ENCODE measurements at places on chromosomes 4 and X.
A peak's percentile ranks its signal among the peaks of the same experiment; 100 is the strongest.

DNA sequence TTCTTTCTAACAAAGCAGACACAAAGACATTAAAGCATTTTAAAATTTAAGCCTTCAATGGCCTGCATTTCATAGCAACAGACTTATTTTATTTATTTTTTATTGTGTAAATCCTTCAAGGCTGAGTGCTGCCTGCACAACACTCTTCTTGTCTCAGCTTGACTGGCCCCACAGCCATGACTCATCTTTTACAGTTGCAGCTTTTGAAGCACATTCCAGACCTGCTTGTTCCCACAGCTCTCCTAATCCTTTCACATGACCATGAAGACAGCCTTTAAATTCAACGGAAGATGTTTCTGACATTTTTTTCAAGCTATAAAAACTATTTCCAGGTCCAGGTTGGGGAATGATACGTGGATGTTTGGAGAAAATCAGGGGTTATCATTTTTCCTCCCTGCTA lies 276.9 kb upstream of the TACR3 start:
- DNase-seq, result no peak

- DNase-seq, result no peak
These were observed 157.6 kb upstream of the SH3RF1 start for GRCh38 chr4:169428376-169428775.

DNA sequence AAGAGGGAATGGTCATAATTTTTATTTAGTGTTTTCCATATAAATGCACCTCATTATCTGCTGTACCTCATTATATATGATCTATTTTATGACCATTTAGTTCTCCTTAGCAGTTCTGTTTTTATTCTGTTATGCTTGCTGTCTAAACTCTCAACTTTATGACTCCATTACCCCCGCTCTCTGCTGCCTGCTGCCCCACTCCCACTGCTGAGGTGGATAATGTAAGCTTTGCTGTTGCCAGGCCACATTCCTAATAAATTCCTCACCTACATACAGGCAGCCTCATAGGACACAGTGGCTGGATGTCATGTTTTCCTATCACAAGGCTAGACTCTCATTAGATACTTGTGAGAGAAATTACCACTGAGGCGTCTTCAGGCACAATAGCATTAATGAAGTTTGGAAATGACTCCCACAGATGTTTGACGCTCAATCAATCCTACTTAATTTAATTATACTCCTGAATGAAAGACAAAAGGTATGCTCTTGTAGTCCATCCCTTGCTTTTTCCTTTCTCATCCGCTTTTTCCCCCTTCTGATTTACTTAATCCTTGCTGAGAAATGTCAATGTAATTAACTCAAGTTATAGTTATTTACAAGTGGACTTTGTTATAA lies 497.5 kb upstream of the IGFBP7 start:
- DNase-seq, result no peak

DNA sequence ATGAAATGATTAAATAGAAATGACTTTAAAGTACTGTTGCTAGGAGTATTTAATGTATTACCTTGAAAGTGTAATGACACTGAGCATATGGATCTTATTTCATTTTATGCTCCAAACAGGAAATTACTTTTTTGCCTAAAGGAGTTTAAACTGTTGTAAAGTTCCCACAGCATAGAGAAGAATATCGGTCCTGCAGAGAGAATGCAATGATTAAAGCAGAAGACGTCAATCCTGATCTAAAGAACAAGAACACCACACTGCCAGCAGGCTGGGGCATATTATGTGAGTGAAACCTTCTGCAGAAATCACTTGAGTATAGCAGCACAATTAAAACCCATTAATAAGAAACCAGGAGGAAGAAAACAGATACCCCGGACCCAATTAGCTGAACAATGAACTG lies 72.8 kb upstream of the CAMK2D start:
- no peak for DNase-seq

- DNase-seq, result no peak
These were observed 1408.8 kb downstream of the STIM2 start for GRCh38 chr4:28269426-28269825.

- DNase-seq, result no peak
These were observed 45.5 kb downstream of the SRPX start for GRCh38 chrX:38175139-38175538.

GRCh38 chr4:85751866-85752265 lies 276.9 kb downstream of the ARHGAP24 start:
- DNase-seq, result no peak

- no peak for DNase-seq
These were observed 210.0 kb upstream of the AGTR2 start for GRCh38 chrX:115960440-115961084.

DNA sequence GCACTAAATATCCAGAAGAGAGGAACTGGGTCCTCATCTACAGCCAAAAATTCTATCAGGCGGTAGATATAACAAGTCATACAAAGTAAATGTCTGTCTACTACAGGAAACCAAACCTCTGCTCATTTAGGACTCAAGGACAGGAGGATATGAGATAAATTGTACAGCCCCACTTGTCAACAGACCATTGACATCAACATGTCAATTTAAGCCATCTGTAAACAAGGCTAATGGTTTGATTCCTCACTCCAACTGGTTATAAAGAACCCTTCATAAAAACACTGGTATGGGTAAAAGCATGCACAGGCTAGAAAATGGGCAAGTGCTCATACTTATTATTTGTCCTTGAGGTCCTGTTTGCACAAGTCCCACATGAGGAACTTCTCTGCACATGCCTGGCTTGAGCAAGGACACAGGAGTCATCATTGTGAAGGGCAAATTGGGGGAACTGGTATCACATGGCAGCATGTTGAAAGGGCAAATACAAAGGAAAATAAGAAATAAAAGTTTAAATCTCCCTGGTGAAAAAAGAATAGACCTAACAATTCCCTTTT lies 13.2 kb downstream of the RTL8B start:
- DNase-seq, result no peak

DNA sequence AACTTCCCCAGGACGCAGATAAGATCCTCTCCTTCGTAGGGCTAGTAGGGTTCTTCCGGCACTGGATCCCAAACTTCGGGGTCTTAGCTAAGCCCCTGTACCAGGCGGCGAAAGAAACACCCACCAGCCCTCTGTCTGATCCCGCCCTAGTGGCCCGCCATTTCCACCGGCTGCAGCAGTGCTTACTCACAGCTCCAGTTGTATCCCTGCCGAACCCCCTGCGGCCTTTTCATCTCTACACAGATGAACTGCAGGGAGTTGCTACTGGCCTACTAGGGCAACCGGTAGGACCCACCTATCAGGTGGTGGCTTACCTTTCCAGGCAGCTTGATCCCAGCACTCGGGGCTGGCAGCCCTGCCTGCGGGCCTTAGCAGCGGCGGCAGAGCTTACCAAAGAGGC lies 961.2 kb downstream of the RPA4 start:
- no peak for DNase-seq

- peak; percentile 24 for DNase-seq
These were observed 645 bp downstream of the APLN start for GRCh38 chrX:129653971-129654651.

GRCh38 chr4:47654972-47655693 lies 170.1 kb downstream of the ATP10D start:
- no peak for DNase-seq

- DNase-seq, result no peak
These were observed 54.3 kb downstream of the TSC22D3 start for GRCh38 chrX:107721318-107721717.

- DNase-seq, result no peak
These were observed 93.1 kb downstream of the GPC3 start for GRCh38 chrX:133892337-133892736.

GRCh38 chr4:6607368-6608055 lies 32.5 kb downstream of the MAN2B2 start:
- no peak for DNase-seq

DNA sequence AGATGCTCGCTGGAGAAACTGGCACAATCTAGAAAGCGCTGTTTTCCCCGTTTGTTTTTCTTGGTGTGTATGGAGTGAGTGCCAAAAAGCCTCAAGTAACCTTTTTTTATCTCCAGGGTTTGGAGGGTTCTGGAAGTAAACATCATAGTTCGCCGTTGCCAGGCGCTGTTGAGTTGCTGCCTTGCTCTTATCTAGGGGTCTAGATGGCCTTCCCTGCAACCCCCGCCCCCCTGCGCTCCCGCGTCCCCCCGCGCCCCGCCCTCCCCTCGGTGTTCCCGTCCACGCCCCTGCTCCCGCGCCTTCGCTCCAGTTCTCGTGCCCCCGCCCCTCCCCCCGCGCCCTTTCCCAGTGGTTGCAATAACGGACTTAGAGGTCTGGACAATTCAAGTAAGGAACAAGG lies 555 bp upstream of the GCNA start:
- no peak for DNase-seq

- DNase-seq, result no peak
These were observed 6.1 kb downstream of the SLC7A11 start for GRCh38 chr4:138236037-138236436.

GRCh38 chr4:47837908-47838294 lies at the start of gene CORIN:
Gene CORIN (minus strand): TSS chr4:47838067. CDS start chr4:47837949, 118 bp downstream.
- DNase-seq, result no peak

GRCh38 chr4:102807345-102807744 lies 20.0 kb downstream of the UBE2D3 start:
- DNase-seq, result no peak

Measured in CD8-positive, alpha-beta T cell (primary cell).